ENCODE measurements at places on chromosomes 16 and 17.

DNA sequence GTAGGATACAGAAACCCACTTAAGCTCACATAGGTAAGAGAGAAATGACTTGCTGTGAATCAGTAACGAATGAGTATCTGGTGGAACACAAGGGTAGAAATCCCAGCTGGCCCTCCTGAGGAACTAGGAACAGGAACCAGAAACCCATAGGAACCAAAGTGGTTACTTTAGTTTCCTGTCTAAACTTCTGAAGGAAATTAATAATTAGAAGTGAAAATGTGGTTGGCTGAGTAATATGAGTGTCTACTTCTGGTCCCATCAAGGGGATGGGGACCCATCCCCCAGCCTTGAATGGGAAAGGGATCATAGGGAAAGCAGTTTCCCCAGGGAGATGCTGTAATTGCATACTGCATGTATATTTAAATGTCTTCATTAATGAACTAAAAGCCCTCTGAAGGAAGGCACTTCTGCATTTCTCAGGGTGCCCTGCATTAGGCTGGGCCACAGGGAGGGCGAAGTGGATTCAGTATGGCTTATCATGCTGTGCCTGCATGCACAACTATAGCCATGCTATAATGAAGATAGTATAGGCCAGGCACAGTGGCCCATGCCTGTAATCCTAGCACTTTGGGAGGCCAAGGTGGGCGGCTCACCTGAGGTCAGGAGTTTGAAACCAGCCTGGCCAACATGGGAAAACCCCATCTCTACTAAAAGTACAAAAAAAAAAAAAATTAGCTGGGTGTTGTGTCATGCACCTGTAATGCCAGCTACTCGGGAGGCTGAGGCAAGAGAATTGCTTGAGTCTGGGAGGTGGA is 45.6 kb downstream of the CYB5B start:
- DNase-seq, result no peak

DNA sequence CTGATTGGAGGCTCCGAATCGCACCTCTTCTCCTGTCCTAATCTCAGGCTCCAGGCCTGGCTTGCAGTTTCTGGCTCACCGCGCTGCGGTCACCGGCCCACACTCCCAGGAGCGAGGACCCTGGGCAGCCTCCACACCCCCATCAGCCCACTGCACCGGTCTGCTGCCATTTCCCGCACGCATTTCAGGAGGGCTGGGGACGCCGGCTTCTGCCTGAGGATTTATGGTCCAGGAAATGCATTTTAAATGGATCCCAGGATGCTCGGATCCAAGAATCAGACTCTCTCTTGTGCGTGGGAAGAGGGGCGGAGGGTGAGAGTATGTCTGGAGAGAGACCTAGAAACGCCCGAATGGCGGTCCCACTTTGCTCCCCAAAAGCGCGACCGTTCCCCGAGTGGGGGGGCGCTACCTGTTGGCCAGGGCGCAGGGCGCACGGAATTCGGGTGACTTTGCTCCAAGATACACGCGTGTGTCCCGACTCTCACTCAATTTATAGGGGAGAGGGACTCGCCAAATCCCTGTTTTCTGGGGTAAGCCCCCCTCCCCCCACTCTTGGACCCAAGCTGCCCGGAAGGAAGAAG is 817 bp upstream of the JPH3 start:
- no peak for DNase-seq

- DNase-seq, result no peak
These were observed 73.7 kb downstream of the TNRC6C start for GRCh38 chr17:78032166-78032565.

GRCh38 chr17:76385892-76386786 is 1.7 kb downstream of the SPHK1 start:
- DNase-seq, result peak; percentile 54

- no peak for DNase-seq
These were observed 20.3 kb upstream of the PMP22 start for GRCh38 chr17:15285466-15285865.

- no peak for DNase-seq
These were observed 33.3 kb upstream of the DYNLRB2 start for GRCh38 chr16:80507538-80507937.

DNA sequence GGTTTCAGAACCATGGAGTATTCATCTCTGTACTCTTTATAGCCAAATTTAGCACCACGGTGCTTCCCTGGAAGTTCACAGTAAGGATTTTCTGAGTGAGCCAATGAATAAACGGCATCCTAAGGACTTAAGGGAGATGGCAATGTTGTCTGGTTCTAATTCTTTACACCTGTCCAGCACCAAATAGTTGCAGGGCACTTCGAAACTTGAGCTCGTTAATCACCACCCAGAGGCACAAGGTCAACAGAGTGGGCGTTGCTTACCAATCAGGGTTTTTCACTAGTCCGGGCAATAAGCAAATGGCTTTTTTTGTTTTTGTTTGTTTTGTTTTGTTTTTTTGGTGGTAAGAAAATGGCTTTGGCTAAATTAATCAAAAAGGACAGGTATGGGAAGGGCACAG is 28.2 kb upstream of the TMEM220 start:
- no peak for DNase-seq

DNA sequence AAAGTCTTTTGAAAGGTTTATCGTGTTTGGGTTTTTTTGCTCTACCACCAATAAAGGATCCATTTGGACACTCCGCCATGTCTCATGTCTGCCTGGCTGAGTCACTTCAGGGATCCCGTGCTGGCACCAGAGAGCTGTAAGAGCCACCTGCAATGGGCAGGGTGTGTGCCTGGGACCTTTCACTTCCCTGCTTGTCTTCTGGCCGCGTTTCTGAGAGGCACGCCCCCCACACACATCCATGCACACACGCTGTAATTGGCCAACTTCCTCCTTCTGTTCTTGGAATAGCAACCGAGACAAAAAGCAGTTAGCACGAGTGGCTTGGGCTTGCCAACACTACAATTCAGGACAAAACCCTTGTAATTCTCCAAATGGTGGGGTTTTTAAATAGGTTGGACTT is 9.8 kb upstream of the SOST start:
- DNase-seq, result no peak

- no peak for DNase-seq
These were observed 4.6 kb upstream of the DRC7 start for GRCh38 chr16:57689762-57690558.

GRCh38 chr17:45288825-45289224 is 26.9 kb upstream of the SPATA32 start:
- no peak for DNase-seq

GRCh38 chr16:50266337-50267091 is at the start of gene ADCY7:
TSS of gene ADCY7 (plus strand) at chr16:50266551. CDS start at chr16:50288180, 21,629 bp downstream.
- DNase-seq, result no peak

DNA sequence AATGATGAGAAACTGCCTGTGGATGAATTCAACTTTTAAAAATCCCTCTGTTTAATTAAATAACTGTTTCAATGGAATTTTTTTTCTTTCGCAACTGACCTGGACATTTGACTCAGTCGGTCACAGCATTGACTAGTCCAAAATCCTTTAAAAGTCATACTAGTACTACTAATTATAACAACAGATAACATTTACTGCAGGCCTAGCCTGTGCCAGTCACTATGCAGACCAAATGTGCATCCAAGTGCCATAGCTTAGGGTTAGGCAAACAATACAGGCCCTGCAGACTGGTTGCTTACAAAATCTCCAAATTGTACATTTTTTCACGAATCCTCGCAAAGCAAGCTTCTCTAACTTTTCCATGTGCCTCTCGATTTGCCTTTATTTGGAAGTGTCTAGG is 56.6 kb downstream of the MYOCD start:
- DNase-seq, result no peak

DNA sequence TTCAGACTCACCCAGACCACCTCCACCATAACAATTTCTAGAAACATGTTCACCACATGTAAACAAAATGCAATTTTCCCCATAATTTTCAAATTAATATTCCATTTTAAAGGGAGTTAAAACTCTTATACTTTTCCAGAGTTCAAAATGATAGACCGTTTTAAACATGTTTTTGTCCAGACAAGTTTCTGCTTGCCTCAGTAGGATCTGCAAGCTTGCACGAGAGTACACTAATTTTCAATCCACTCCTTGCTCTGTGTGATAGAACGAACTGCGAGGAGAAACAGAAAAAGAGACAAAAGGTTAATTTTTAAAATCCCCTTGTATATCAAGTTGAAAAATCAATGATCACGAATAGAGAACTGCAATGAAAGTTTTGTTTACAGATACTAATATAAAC is 7.1 kb downstream of the FAHD1 start:
- DNase-seq, result no peak

GRCh38 chr17:48576479-48577309 is 1.5 kb downstream of the HOXB4 start:
- no peak for DNase-seq

- no peak for DNase-seq
These were observed 5.5 kb downstream of the IGSF6 start for GRCh38 chr16:21646721-21647561.

DNA sequence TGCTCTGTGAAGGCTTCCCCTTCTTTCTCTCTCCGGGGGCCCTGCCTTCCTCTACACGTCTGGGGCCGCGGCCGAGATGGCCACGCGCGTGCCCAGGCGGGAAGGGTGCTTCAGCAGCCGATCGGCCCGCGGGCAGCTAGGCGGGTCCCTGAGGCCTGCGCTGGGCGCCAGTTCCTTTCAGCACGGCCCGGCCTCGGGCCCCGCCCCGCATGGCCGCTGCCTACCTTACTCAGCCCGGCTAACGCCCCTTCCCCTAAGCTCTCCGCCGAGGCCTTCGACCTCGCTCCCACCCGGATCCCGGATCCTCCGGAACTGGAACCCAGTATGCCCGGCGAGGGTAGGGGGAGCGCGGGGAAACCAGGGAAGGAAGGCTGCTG is 335 bp downstream of the TMEM11 start:
- DNase-seq, result peak; percentile 67

GRCh38 chr17:17001076-17001777 is 29.3 kb upstream of the TNFRSF13B start:
- DNase-seq, result no peak

DNA sequence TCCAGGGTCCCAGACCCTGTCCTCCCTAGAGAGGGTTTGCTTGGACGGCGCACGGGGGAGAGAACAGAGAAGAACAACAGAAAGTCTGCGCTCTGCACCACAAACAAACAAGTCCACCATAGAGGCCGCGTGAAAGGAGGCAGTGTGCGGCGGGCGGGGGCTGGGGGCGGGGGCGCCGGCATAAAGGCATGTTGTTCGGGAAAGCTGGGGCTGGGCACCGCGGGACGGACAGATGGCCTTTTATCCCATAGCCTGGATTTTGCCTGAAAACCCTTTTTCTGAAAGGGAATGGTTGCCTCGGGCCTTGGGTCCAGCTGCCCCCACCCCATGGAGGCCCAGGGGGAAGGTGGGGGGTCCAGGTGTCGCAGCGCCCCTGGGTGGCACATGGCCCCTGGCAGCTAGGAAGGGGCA is 26.0 kb downstream of the FA2H start:
- no peak for DNase-seq

GRCh38 chr16:83807327-83807709 is 460 bp upstream of the HSBP1 start:
- DNase-seq, result no peak

DNA sequence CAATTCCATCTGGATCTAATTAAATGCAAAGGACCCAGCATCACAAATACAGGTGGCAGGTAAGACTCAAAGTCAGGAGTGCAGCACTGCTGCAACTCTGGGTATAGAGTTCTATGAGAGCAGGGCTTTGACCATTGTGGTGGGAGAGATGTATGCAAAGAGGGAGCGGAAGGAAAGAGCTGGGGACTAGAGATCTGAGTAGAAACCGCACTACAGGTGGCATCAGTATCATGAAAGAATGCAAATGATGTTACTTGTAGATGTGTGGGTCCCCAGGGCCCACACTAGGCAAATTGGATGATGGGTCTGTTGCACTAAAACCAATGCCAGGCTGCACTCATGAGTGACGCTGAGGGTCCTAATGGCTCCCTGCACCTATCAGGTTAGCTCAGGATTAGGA is 287.1 kb upstream of the ASIC2 start:
- DNase-seq, result no peak

- no peak for DNase-seq
These were observed 7.1 kb downstream of the MIEN1 start for GRCh38 chr17:39722965-39723848.
